Cerebellum (tissue), 4 donors: ENCODE measurements at places on chromosomes 3 and 15.
A peak's percentile ranks its signal among the peaks of the same experiment; 100 is the strongest.

- no peak for DNase-seq
These were observed 617.0 kb downstream of the PYDC2 start for GRCh38 chr3:192077795-192078497.

DNA sequence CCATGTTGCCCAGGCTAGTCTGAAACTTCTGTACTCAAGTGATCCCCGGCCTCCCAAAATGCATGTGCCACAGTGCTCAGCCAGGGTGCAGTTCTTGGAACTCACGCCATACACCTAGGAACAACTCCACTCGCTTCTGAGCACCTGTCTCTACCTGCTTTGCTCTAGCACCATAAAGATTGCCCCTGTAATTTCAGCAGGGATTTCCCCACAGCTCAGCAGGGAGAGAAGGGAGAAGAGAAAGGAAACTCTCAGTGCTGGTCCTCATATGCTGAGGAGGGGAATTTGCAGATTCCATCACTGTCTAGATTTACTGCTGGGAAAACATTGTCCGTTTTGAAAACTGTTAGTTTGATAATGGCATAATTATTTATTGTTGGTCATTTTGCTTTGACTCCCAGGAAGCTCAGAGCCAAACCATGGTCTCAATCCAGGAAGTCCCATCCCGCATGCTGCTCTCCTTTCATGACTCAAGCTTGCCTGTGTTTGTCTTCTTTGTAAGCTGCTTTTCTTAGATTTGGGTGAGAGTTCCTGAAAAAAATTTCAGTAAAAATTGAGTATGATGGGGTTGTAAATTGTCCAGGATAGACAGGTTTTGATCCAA, 24.2 kb downstream of the TRIM71 start:
- DNase-seq = no peak

DNA sequence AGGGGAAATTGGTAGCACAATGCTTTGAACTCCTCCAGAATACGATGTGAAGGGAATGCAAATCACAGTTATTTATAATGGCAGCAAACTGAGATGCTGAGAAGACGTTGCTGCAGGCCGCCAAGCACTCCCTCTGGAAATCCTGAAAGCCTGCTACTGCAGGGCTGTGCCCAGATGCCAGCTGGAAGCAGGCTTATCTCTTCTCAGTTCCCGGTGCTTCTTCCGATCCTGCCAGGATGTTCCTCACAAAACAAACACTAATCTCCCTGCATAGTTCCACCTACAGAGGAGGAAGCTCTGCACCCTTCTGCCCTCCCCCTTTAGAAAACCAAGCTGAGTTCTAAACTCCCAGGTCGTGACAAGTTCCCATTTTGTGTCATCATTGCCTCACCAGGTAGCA, 201.7 kb upstream of the BCL6 start:
- DNase-seq = peak; percentile 55

DNA sequence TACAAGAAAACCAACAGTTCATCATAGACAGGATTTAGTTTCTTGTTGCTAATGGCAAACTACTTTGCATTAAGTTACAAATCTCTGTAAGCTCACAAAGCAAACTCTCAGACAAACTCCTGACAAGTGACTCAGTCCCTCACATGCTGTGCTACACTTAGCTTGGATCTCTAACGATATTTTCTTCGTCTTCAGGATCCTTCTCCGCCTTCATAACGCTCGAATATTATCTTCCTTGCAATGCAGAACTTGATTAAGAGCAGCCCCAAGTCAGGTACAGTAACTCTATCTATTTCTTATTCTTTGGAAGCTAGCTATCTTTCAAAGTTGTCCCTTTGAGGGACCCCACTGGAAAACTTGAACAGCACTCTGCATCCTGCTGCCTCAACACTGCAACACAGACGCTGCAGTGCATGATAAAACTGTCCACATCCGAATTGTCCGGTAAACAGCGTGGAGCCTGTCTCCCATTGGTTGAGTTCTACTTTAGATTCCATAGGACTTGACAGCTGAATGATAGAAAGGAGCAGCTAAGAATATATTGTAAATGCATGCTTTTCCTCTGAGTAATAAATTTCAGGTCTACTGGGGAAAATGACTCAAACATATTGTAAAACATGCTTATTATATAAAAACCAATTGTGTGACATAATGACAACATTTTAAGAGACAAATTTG, 61.3 kb downstream of the UACA start:
- no peak for DNase-seq

- no peak for DNase-seq
These were observed 46.2 kb downstream of the GADL1 start for GRCh38 chr3:30848087-30848779.

- DNase-seq = no peak
These were observed 15.2 kb downstream of the DIS3L start for GRCh38 chr15:66308531-66308930.

- DNase-seq = no peak
These were observed 15.0 kb upstream of the RORA start for GRCh38 chr15:61243983-61244593.

GRCh38 chr3:89101921-89102320, 5.5 kb upstream of the EPHA3 start:
- no peak for DNase-seq

GRCh38 chr3:127709320-127710060, 36.7 kb downstream of the ABTB1 start:
- DNase-seq = no peak

GRCh38 chr3:52435246-52436101, 9.4 kb downstream of the SEMA3G start:
- DNase-seq = no peak
